Endothelial cell (in vitro differentiated cells): ENCODE measurements at places on chromosomes 13 and 19.
A peak's percentile ranks its signal among the peaks of the same experiment; 100 is the strongest.

- H3K36me3 ChIP-seq: no peaks in the 10 kb centered on the region
- no peak overlapping the region for H3K4me3 ChIP-seq
- H3K27ac ChIP-seq: no peak overlapping the region
- H3K27me3 ChIP-seq: no peaks in the 10 kb centered on the region
- H3K4me1 ChIP-seq: peaks cover 6% of the 10 kb centered on the region
Observed at GRCh38 chr13:27472941-27473340, 22.6 kb upstream of the MTIF3 start.

DNA sequence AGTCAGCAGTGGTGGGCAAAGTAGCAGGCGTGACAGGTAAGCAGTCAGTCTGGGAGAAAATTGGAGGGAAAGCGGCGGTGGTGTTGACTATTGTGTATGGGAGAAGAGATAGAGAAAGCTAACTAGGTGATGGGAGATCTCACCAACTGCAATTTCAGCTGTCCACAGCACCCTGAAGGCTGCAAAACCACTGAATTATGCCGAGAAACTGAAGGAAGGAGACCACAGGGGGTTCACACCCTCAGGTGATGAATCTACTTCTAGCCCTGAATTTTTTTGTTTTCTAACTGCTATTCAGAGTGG lies 631.5 kb downstream of the UQCRFS1 start:
- no peaks in the 10 kb centered on the region for H3K4me1 ChIP-seq
- peaks cover 1% of the 10 kb centered on the region for H3K27me3 ChIP-seq
- no peak overlapping the region for H3K27ac ChIP-seq
- no peaks in the 10 kb centered on the region for H3K36me3 ChIP-seq

- DNase-seq: no peak
- no peaks in the 10 kb centered on the region for H3K4me1 ChIP-seq
- no peaks in the 10 kb centered on the region for H3K36me3 ChIP-seq
- peaks cover 7% of the 10 kb centered on the region for H3K27me3 ChIP-seq
- no peak overlapping the region for H3K4me3 ChIP-seq
- H3K27ac ChIP-seq: no peak overlapping the region
Observed at GRCh38 chr19:7720351-7720750, 11.6 kb downstream of the CLEC4G start.

- no peaks in the 10 kb centered on the region for H3K27me3 ChIP-seq
- no peaks in the 10 kb centered on the region for H3K4me1 ChIP-seq
- no peak overlapping the region for H3K4me3 ChIP-seq
- no peak overlapping the region for H3K27ac ChIP-seq
- DNase-seq: no peak
Observed at GRCh38 chr13:95030821-95031343, 270.4 kb downstream of the ABCC4 start.

DNA sequence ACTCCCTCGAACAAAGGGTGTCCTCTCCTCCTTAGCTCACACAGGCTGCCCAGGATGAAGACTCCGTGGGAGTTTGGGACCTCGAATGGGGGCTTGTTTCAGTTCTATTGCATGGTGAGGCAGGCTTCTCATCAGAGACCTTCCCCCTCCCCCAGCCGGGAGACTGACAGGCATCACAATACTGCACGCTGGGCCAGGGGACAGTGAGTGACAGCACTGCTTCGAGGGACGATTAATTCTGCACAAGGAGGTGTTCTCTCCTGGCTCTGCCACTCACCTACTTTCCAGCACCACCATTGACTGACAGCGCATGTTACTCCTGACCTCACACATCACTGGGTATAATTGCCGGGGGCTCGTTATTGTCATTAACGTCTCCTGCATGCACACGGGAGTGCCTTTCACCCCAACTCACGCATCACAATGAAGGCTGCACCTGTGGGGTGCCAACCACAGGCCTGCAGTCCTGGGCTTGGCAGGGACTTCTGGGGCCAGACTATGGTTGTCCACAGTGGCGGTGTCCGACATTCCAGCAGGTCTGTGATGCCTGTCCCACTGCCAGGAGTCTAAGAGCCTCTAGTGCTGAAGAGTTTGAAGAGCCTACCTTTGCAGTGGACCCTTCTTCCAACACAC lies 412.2 kb upstream of the TSHZ3 start:
- H3K4me3 ChIP-seq: no peak overlapping the region
- DNase-seq: no peak
- no peak overlapping the region for H3K27ac ChIP-seq
- no peaks in the 10 kb centered on the region for H3K36me3 ChIP-seq
- H3K4me1 ChIP-seq: no peaks in the 10 kb centered on the region

- H3K4me1 ChIP-seq: peaks cover 3% of the 10 kb centered on the region
- no peak overlapping the region for H3K4me3 ChIP-seq
- peaks cover 1% of the 10 kb centered on the region for H3K27me3 ChIP-seq
- no peak overlapping the region for H3K27ac ChIP-seq
- DNase-seq: no peak
- H3K36me3 ChIP-seq: no peaks in the 10 kb centered on the region
Observed at GRCh38 chr13:30006246-30006645, 155.8 kb upstream of the UBL3 start.

DNA sequence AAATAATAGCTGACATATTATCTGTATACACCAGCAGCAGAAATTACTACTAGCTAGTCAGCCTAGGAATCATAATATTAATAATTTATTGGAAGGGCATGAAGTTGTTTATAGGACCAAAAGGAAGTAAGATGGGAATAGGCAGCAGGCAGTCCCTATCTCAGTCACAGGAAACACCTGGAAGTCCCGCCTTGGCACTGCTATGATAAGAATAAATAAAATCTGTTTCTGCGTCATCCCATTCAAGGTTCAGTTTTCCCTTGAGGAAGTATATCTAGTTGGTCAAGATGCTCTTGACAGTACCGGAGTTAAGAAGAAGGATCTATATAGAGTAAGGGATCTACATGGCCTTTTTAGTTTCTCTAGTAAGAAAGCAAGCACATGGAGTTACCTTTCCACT lies 830.8 kb downstream of the DIAPH3 start:
- H3K4me3 ChIP-seq: no peak overlapping the region
- H3K4me1 ChIP-seq: peaks cover 13% of the 10 kb centered on the region
- no peaks in the 10 kb centered on the region for H3K27me3 ChIP-seq
- no peak for DNase-seq

- DNase-seq: no peak
- no peaks in the 10 kb centered on the region for H3K27me3 ChIP-seq
Observed at GRCh38 chr13:41162151-41162550, 29.5 kb upstream of the KBTBD6 start.

DNA sequence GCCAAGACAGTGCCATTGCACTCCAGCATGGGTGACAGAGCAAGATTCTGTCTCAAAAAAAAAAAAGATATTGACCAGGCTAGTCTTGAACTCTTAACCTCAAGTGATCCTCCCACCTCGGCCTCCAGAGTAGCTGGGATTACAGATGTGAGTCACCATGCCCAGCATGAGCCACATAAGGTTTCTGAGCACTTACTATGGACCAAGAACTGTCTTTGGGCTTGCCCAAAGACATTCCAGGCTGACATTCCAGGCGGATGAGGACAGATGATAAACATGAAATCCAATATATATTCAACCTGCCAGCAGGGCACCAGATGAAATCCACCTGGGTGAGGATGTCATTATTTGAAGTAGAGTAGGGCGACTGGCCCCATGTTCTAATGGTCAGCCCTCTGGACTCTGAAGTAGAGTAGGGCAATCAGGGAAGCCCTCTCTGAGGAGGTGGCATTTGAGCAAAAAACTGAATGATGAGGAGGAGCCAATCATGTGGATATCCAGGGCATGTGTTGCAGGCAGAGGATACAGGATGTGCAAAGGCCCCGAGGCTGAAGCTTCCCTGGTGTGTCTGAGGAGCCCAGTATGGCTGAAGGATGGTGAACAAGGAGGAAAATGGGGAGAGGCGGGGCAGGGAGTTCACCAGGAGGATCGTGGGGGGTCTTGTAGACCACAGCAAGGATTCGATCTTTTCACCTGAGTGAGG lies 4.0 kb downstream of the C19orf38 start:
- no peak overlapping the region for H3K27ac ChIP-seq
- peaks cover 7% of the 10 kb centered on the region for H3K27me3 ChIP-seq
- DNase-seq: no peak
- peaks cover 5% of the 10 kb centered on the region for H3K36me3 ChIP-seq
- H3K4me3 ChIP-seq: no peak overlapping the region
- H3K4me1 ChIP-seq: no peaks in the 10 kb centered on the region

GRCh38 chr19:46189971-46190888 lies 39.3 kb upstream of the IGFL1 start:
- no peak overlapping the region for H3K4me3 ChIP-seq
- H3K27ac ChIP-seq: no peak overlapping the region
- H3K36me3 ChIP-seq: no peaks in the 10 kb centered on the region
- peaks cover 5% of the 10 kb centered on the region for H3K4me1 ChIP-seq
- no peak for DNase-seq

DNA sequence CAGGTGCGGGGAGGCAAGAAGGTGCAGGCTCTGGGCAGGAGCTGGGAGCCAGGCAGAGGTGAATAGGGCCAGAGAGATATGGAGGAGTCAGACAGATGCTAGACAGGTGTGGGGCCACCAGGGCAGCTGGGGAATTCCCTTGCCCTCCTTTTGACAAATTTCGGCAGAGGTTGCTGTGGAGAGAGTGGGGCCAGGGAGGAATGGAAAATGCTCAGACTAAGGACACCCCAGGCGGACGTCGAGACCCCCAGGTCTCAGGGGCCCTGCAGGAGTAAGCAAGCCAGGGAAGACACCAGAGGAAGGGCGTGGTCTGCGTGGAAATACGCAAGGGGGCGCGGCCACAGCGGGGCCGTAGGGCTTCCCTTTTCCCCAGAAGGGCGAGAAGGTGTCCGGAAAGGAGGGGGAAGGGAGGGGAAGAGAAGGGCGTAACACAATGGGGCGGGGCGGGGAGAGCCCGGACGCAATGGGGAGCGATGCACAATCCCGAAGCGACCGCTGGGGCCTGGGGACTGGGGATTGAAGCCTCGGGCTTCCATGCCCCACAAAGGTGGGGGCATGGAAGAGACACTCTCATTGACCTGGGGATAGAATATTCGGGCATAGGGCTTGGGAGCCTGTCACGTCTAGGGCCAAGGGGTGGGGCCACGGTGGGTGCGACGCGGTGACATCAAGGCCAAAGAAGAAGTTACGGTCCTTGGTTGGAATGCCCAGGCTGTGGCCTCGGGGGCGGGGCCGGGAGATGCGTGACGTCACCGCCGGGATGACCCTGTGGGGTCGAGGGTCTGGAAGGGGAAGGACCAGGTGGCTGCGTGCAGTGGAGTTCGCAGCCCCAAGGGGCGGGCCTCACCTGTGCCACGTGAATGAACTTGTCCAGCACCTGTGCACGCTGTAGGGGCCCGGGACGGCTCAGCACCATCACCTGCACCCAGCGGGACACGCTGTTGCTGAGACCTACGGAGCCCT lies 8.2 kb downstream of the RASGRP4 start:
- peak; percentile 52 for DNase-seq
- peaks cover 14% of the 10 kb centered on the region for H3K4me1 ChIP-seq
- peaks cover 4% of the 10 kb centered on the region for H3K36me3 ChIP-seq
- H3K27me3 ChIP-seq: peaks cover 9% of the 10 kb centered on the region

DNA sequence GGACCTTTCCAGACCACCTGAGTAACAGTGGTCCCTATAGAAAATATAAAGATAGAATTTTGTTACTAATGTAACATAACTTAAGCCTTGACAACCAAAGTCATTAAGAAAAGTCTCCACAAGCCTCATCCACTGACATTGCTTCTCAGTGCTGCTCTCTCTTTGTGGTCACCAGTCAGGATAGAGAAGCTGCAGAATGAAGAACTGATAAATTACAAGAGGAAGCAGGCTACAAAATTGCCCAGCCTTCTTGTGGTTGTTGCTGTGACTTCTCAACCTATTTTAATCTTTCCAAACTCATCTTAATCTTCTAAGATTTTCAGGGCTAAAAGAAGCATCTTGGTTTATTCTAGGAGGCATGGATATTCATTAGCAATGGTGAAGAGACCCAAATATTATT lies 343.8 kb downstream of the MZT1 start:
- no peak overlapping the region for H3K27ac ChIP-seq
- no peaks in the 10 kb centered on the region for H3K27me3 ChIP-seq
- no peaks in the 10 kb centered on the region for H3K36me3 ChIP-seq
- peaks cover 5% of the 10 kb centered on the region for H3K4me1 ChIP-seq
- DNase-seq: no peak
